ENCODE measurements at places on chromosomes 6 and 20.

DNA sequence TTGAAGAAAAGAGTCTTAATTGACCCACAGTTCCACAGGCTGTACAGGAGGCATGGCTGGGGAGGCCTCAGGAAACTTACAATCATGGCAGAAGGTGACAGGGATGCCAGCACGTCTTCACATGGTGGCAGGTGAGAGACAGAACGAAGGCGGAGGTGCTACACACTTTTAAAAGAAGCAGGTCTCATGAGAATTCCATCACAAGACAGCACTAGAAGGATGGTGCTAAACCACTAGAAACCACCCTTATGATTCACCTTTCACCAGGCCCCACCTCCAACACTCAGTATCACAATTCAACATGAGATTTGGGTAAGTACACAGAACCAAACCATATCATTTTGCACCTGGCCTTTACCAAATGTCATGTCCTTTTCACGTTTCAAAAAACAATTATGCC is 20.9 kb downstream of the TAGAP start:
- DNase-seq, result no peak

- no peak for DNase-seq
Measured at GRCh38 chr6:44086931-44087574, 40.2 kb downstream of the MRPL14 start.

DNA sequence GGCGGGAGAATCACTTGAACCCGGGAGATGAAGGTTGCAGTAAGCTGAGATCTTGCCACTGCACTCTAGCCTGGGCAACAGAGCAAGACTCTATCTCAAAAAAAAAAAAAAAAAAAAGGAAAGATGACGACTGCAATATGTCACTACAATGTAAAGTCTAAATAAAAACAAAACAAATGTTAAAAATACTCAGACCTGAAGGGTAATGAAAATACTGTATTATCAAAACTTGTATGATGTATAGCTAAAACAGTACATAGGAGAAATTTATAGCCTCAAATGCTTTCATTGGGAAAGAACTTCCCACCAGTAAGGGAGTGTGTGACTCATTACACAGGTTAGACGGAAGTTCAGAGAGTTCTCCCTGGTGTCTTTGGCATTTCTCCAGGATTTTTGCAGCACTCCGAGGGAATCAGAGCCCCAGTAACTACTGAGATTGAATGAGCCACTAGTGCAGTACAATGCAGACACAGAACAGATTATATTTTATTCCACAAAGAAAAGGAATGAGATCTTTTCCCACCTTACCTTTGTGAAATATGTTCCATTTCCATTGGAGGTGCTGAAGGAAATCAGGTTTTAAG is 12.5 kb upstream of the RALGAPB start:
- no peak for DNase-seq

DNA sequence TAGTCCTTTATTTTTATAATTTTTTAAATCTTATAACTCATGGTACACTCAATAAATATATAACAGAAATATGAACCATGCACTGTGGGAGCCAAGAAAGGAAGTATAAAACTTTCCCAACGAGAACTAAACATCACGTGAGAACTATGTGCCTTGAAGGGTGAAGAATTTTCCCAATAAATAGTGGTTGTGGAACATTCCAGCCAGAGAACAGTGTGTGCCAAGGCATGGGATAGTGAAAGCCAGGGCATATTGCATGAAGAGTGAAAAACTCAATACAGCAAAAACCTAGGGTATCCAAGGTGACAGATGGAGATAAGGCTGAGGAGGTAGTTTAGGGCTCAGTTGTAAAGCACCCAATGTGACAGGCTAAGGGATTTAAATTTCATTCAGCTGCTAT is 86.1 kb downstream of the SIM1 start:
- no peak for DNase-seq

GRCh38 chr6:89270951-89271721 is 44.0 kb downstream of the GABRR2 start:
- DNase-seq, result no peak

DNA sequence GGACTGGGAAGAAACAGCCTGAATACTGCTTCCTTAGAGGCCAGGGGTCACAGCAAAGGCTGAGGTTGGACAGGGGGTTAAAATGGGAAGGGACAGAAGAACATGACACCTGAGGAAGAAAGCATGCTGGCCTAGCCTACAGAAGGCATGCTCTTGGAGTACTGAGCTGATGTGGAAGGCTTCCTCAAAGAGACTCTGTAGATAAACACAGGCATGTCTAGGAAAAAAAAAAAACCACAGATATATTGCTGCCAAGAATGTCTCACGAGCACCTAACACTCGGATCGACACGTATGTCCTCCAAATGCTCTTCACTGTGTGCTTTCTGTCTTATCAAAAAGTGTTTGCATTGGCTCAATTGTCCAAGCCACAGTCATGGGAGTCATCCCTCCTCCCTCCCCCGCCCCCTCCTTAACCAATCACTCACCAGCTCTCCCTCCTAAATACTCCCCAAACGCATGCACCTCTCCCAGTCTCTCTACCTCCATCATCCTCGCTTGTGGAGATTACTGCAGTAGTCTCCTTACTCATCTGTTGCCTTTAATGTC is 101.1 kb upstream of the LRFN2 start:
- DNase-seq, result no peak

GRCh38 chr20:61487346-61487996 is 235.4 kb downstream of the CDH4 start:
- DNase-seq, result no peak

- no peak for DNase-seq
Measured at GRCh38 chr6:68653074-68653705, 18.1 kb downstream of the ADGRB3 start.

DNA sequence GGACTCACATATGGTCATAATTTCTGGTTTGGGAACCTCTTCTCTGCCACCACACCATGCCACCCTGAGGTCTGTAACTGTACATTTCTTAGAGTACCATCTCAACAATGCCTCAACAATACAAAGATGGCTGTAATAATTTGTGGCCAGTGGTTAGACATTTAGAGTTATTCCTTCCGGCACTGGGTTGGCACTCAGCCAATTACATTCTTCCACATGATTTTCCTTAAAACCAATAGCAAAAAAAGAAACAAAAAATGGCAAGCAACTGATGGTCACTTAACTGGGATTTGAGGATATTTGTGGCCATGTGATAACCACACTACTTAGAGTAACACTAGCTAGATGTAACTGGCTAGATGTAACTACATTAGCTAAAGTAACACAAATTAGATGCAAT is 79.9 kb downstream of the SEL1L2 start:
- no peak for DNase-seq

DNA sequence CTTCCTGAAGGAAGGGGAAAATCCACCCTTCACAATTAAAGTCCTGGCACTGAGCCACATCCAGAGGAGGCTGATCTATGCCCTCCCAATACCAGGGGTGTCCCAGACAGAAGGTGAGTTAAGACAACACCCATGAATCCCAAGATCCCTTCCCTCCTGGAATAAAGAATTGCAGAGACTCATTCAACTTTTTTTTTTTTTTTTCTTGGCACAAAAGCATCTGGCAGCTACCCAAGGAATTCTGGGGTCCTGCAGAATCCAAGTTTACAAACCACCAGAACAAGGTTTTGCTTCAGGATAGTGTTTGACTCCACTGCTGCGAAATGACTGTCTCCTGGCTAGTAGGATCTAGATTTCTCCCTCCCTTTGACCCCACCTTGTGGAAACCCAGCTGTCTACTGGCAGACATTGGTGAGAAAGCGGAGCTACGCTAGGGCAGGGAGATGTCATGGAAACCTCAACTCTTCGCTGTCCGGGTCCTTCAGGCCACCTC is 37.4 kb downstream of the JAG1 start:
- peak; percentile 53 for DNase-seq

DNA sequence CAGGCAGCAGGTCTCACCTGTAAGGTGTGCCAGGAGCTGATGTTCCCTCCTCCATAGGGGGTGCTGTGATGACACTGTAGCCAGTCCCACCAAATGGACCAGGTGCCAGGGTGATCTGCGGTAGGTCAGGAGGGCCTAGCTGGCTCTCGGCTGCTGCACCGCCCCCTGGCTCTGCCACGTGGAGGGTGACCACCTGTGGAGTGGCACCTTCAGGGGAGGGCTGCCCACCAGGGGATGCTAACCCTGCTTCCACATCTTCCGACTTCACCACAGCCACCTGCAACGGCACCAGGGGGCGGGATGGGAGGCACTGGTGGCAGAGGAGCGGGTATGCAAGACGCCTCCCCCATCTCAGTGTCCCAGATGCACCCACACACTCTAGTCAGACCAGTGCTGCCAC is 18.3 kb downstream of the ZNF335 start:
- no peak for DNase-seq

GRCh38 chr6:98047871-98048270 is 764.9 kb upstream of the MMS22L start:
- DNase-seq, result no peak

- DNase-seq, result no peak
Measured at GRCh38 chr6:9455864-9456658, 958.8 kb downstream of the TFAP2A start.

DNA sequence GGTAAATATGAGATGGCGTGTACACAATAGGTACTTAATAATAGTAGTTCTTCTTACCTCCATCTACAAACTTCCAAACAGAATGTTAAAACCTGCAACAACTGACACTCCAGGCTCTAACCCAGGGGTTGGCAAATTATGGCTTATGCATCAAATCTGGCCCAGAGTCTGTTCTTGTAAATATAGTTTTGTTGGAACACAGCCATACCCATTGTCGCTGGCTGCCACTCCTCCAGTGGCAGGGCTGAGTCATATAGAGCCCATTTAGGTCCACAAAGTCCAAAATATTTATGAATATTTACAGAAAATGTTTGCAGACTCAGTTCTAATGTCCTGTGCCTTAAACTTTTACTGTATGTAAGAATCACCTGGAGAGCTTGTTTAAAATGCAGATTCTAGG is 69.9 kb upstream of the BTBD3 start:
- no peak for DNase-seq

GRCh38 chr6:141594874-141595273 is 537.9 kb upstream of the GJE1 start:
- DNase-seq, result no peak

DNA sequence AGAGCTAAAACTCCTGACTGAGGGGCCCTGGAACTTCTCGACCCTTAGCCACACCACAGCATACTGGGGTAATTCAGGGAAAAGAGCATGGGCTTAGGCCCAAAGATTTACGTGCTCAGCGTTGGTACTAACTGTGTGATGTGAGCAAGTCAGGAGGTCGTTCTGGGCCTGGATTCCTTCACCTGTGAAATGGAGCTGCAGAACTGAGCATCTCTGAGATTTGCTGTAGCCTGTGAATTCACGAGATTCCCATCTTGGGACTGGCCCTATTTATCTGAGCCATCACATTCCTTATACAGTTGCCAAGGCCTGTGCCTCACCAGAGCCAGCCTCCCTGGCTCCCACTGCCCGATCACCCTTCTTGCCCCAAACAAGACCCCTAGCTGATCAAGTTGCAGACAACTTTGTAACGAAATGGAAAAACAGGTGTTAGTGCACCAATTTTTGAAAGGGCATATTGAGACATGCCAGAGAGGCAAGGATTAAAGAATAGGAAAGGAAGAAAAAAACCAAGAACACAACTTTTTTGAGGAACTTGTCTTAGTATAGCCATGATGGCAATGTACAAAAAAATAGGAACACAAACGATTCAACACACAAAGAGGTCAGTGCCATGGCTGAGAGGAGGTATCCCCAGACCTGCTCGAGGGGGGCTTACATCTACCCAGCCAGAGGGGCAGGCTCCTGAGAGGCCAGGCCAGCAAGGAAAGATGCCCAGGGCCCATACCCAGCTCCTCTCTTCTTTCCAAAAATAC is 323.0 kb upstream of the JARID2 start:
- no peak for DNase-seq

- DNase-seq, result no peak
Measured at GRCh38 chr20:63682384-63683139, 13.9 kb upstream of the TNFRSF6B start.

- DNase-seq, result no peak
Measured at GRCh38 chr6:109493865-109494264, 10.8 kb upstream of the ZBTB24 start.

GRCh38 chr6:109874086-109874485 is 104.0 kb upstream of the GPR6 start:
- DNase-seq, result no peak

DNA sequence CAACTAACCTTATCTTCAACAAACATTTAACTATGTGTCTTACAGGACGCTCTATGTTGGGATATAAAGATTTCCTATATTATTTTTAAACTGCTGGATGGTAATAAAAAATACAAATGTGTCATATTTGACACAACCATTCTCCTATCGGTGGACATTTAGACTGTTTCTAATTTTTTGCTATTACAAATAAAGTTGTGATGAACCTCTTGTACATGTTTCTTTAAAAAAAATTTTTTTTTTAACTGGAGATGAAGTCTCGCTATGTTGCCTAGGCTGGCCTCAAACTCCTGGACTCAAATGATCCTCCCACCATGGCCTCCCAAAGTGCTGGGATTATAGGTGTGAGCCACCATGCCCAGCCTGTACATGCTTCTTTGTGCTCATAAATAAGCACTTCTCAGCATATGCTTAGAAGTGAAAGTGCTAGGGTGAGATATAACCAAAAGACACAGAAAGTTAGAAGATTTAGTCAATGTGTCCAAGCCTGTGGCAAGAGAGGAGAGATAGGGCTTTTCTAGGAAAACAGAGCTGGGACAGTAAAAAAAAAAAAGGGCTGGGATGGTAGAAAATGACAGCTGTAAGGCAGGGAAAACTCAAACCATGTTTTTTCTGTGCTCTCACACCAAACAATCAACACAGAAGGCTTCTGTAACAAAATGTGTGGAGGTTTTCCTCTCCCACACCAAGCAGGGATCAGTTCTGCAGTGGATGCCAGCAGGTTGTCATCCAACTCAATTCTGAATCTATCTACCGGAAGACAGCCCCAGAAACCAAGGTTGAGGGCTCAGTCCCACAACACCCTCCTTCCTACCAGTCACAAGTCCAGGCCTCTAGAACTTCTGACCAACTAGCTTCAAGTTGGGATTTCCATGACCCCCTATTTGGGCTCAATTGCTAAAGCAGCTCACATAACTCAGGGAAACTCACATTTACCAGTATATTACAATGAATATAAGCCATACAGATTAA is 70.0 kb upstream of the SMIM29 start:
- no peak for DNase-seq

DNA sequence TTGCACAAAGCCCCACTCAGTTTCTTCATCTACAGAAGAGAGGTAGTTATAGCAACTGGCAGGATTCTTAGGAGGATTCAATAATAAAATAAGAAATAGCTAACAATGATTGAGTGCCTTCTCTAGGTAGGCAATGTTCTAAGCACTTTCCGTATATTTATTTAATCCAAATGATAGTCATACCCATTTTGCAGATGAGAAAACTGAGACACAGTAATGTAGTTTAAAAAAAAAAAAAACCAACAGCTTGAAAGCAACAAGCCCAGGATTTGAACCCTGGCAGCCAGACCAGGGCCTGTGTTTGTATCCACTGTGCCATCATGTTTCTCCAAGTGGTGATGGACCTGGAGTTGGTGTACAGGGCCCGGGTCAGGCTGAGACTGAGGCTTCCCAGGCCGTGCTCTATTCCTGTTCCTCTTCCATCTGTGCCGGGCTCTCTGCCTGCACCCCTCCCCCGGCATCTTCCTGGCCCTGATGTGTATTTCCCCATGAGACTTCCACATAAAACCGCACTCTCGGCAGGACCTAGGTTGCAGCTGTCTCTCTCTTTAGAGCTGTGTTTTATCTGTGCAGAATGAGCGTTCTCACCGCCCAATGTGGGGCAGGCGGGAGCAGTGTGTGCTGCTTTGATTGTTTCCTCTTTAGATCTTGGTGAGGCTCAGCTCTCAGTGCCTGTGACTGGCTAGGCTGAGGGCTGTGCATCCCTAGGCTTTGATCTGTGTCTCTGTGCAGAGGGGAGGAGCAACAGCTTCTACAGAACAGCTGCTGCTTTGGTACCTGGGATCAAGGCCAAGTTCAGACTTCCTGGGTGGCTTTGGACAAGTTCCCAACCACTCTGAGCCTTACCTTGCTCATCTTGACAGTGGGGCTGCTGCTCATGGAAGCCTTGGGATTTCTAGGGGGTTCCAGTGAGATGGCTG is 49.5 kb downstream of the TOX2 start:
- peak; percentile 52 for DNase-seq

Measured in right forelimb (tissue), 1 donor.